COR-L47 (cell line): ENCODE measurements at places on chromosomes 5 and 9.

GRCh38 chr5:35657877-35658276 is 40.2 kb downstream of the SPEF2 start:
- no peak for DNase-seq

GRCh38 chr9:100700689-100701318 is 122.9 kb downstream of the CAVIN4 start:
- DNase-seq, result peak; percentile 25

- no peak for DNase-seq
Observed at GRCh38 chr9:95626885-95627558, 110.3 kb upstream of the PTCH1 start.

DNA sequence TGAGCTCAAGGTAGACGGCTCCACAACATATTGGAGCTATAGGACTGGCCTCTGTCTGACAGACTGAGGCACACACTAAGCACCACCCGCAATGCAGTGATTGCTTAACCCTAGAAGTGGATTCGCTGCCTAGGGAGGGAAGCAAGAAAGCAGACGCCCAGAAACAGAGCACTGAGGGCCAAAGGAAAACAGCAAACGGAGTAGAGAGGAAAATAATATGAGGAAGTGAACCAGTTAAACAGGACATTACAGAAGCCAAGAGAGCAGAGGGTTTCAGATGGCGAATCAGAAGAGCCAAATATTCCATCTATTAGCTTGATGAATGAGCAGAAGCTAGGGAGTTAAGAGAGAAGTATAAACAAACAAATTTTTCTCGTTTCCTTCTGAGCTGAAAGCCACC is 139.2 kb upstream of the LHFPL2 start:
- no peak for DNase-seq

DNA sequence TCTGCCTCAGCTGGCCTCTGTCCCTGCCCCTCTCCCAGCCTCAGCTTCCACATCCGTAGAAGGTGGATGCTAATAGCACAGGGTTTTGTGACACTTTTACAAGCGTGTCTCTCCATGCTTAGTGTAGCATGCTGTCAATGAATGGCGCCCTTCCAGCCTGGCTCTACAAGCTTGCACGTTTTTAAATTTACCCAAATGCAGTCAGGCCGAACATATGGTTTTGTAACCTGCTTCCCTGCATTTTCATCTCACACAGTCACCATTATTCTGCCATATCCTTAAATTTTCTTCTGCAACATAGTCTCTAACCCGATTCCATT is 28.8 kb downstream of the FAM163B start:
- no peak for DNase-seq

GRCh38 chr5:19986806-19987205 is 1.2 kb downstream of the CDH18 start:
- DNase-seq, result no peak

- no peak for DNase-seq
Observed at GRCh38 chr5:128522336-128522735, 15.7 kb downstream of the FBN2 start.

- no peak for DNase-seq
Observed at GRCh38 chr5:73312146-73312871, 136.3 kb downstream of the FOXD1 start.

GRCh38 chr9:2180704-2181103 is 165.6 kb downstream of the SMARCA2 start:
- no peak for DNase-seq

DNA sequence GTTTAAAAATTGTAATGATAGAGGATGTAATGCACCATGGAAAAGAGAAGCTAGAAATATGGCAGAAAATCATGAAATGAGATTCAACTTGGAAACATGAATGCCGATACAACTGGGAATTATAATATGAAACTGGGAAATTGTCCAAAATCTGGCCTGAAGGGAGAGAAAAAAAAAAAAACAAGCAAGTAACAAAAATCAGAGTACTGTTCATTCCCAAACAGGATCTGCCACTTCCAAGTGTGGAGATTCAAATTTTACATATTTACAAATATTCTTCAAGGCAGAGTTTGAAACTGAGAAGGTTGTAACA is 56.6 kb upstream of the MOCS2 start:
- DNase-seq, result no peak

DNA sequence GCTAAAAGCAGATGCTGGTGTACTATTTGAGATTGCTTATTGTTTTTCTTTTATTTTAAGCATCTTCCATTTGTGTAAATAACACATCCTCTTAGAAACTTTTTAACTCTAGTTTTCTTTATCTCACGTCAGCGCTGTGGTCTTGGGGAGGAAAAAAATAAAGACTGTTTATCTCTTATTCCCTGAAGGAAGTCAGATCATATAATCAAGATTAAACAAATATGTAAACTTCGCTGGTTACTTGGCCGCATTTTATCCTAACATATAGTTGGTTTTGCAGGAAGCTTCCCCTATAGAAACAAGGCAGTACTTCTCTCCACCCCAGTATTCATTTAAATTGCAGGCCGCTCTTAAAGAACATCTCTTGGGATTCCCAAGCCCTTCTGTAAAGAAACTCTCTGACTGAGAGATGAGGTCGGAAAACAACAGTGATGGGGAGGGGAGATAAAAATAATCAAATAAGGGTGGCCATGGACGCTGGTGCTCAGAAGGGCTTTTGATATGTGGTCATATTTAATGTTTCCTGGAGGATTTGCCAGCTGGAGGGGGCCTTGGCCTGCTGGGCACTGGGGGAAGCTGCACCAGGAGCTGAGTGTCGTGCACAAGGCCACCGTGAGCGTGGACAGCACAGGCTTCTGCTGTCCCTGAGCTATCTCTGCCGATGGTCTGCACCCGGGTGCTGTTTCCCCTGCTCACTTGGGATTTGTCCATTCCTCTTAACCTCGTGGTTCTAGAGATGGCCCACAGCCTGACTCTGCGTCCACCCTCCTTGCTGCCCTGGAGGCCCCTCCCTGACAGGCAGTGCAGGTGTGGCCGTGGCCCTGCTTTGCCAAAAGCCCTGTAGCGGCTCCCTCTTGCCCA is 23.8 kb downstream of the NEURL1B start:
- no peak for DNase-seq

GRCh38 chr5:79878136-79878679 is 112.9 kb downstream of the MTX3 start:
- DNase-seq, result no peak

GRCh38 chr5:102262688-102263087 is 33.4 kb downstream of the SLCO4C1 start:
- no peak for DNase-seq
